ENCODE measurements at places on chromosomes 6 and 20.

GRCh38 chr6:120604510-120604909, 729.8 kb downstream of the TBC1D32 start:
- no peak for DNase-seq

DNA sequence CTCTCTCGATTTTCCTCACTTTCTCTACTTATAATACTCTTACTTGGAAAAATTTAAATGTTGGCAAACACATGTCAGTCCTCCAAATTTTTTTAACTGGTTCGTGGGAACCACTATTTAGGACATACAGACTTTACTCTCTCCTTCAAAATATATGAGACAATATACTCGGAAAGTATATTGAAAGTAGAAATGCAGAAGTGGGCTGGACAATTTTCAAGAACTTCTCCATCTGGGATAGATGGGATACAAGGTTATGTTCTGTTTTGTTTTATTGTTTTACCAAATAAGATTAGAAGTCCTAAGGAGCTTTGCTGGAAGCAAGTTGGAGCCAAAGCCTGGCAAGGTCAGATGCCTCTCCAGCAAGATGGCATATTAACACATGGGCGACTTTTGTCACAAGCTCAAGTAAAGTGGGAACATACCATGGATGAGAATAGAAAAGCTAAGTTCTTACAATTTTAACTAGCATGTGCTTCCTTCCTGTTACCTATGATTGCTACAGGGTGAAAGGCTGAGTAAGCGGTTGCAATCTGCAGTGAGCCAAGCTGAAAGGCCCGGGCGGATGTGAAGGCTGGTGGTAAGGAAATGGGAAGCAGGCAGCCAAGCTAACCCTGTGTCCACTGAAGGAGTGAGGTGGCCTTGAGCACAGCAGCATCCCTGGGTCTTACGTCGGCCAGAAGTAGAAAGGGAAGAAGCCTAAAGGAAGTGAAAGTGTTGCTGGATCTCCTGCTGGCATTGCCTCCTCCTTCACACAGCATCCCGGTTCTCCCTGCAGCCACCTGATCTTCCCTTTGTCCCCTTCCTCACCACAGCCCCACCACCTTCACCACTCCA, 7.1 kb downstream of the MAP3K5 start:
- DNase-seq = peak; percentile 36

- no peak for DNase-seq
Observed at GRCh38 chr6:53321701-53322100, 27.0 kb downstream of the ELOVL5 start.

DNA sequence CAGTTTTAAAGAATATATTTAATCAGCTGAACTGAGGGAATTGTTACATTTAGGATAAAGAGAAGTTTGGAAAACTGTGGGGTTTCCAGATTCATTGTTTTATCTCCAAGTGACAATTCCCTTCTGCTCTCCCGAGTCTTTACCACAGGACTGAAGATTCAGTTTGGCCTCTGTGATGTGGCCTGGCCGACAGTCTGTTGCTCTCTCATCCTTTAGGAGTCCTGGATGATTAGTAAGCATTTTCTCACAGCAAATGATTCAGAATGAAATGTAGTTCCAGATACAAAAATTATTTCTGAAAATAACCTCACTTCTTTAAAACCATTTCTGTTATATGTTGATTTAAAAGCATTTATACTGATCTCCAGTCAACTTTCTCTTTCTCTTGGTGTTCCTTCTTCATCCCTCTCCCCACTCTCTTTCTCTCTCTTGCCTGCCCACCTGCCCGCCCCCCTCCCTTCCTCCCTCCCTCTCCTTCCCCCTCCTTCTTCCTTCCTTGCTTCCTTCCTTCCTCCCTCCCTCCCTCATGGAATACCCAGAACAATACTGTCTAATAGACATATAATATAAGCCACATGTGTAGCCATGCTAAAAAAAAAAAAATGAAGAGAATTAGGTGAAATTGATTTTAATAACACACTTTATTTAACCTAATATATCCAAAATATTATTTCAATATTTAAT, 254.9 kb downstream of the PRL start:
- no peak for DNase-seq

DNA sequence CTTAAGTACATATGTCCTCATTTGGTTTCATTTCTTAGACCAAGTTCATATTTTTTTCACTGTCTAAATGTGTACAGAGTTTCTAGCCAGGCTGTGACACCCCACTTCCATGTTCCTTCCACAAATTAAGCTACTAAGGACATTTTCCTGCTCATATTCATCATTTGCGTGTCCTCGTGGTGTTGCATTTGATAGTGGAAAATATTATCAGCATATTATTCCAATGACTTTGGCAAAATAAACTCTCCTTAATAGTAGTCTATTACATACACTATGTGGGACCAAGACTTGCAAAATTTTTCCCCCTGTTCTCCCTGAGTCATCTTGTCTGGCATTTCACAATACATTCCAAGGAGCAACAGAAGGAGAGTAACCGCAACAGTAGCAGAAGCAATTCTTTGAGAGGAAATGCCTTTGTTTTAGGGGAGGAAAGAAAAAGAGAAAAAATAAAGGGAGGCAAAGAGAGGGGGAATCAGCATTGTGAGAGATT, 599.2 kb downstream of the COL12A1 start:
- no peak for DNase-seq

DNA sequence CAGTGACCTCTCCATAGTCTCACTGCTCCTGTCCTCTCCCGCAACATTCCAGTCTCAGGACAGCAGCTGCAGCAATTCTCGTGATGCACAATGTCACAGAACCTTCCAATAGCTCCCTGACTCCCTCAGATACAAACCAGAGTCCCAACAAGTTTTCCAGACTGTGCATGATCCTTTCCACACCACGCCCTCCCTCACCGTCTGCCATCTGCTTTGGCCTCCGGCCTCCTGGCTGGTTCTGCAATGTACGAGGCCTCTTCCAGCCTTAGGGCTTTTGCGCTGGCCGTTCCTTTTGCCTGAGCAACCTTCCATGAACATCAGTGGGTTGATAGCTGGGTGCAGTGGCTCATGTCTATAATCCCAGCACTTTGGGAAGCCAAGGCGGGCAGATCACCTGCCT, 9.6 kb downstream of the FNDC1 start:
- peak; percentile 32 for DNase-seq

DNA sequence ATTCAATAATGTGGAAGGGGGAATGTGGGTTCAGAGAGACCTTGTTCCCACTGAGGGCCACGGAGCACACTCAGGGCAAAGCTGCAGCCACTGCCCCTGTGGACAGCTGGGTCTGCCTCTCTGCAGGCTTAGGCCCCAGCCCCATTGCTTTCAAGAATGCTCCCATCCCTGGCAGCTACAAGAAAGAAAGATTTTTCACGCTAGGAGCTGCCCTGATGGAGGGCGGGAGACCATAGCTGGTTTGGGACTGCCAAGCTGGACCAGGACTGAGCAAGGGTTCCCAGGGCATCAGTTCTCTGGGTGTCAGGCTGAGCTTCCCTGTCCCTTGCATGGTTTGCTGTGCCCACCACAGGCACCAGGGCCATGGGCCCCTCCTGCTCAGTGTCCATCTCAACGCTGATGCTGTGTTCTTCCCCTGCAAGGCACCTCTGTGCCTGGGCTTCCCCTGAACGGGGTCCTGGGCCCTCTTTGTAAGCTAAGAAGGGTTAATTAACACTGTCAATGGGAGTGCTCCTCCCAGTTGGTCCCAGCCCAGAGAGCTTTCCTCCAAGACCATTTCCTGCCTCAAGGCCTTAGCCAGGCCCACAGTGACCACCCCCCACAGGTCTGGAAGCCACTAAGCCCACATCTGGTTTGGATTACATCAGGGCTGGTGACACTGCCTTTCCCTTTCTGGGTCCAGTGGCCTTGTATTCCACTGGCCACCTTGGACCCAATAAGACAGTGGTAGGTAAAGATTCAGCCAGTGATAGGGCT, 8.4 kb downstream of the FOXS1 start:
- DNase-seq = no peak

Data from posterior cingulate gyrus (tissue), 11 donors.